Right atrium auricular region (tissue), 2 donors: ENCODE measurements at places on chromosomes 13 and 19. TPM values are rescaled to one million over a fixed set of nuclear protein-coding genes. Genes with fewer than 3 reads are reported as not detected.
A peak's percentile ranks its signal among the peaks of the same experiment; 100 is the strongest.

The SLITRK1 gene
- total RNA-seq, result not detected

The ZNF154 gene
- total RNA-seq, result 3.3 TPM

The RFPL4A gene
- not detected for total RNA-seq

DNA sequence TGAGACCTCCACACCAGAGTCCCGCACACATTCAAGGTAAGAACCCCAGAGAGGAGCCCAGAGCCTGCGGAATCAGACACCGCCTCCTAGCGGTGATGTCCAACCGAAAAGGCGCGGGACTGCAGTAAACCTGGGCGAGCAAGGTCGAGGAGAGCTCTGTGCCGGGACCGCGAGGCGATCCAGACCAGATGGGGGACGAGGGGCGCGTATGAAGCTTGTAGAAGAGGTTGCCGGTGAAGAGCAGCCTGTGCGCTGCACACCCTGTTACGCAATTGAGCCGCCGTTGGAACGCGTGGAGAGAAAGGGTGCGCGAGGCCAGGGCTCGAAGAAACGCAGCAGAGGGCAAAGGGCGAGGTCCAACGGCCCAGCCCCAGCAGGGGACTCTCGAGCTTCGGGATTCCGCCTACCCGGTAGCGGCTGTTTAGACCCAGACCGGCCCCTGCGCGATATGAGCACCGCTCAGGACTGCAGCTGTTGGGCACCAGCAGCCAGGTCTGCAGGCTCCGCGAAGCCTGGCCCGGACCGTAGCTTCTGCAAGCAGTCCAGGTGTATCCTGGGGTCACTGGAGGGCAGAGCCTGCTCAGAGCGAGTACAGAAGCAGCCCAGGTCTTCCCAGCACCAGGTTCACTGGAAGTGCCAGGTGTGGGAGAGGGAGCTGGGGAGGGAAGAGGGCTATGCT lies 65.9 kb upstream of the ZNF599 start:
- no peaks in the 10 kb centered on the region for H3K27me3 ChIP-seq
- no peak for DNase-seq
- peaks cover 29% of the 10 kb centered on the region for H3K4me1 ChIP-seq
- H3K36me3 ChIP-seq, result no peaks in the 10 kb centered on the region

GRCh38 chr13:43359536-43359935 lies 336.1 kb downstream of the DNAJC15 start:
- H3K27ac ChIP-seq, result no peak overlapping the region
- no peak overlapping the region for H3K4me3 ChIP-seq
- no peak for DNase-seq
- H3K4me1 ChIP-seq, result no peaks in the 10 kb centered on the region
- no peaks in the 10 kb centered on the region for H3K36me3 ChIP-seq

The SELENOV gene
- not detected for total RNA-seq

The ATP4B gene
- not detected for total RNA-seq

GRCh38 chr19:18613589-18614234 lies 1.0 kb downstream of the TMEM59L start:
- no peaks in the 10 kb centered on the region for H3K36me3 ChIP-seq
- H3K27ac ChIP-seq, result no peak overlapping the region
- peaks cover 30% of the 10 kb centered on the region for H3K4me1 ChIP-seq

The GAPDHS gene
- not detected for total RNA-seq

The STRN4 gene
- total RNA-seq, result 46.6 TPM

GRCh38 chr13:28245465-28245864 lies 107.1 kb downstream of the PAN3 start:
- no peak overlapping the region for H3K4me3 ChIP-seq
- no peak overlapping the region for H3K27ac ChIP-seq
- H3K36me3 ChIP-seq, result peaks cover 4% of the 10 kb centered on the region
- no peaks in the 10 kb centered on the region for H3K27me3 ChIP-seq

DNA sequence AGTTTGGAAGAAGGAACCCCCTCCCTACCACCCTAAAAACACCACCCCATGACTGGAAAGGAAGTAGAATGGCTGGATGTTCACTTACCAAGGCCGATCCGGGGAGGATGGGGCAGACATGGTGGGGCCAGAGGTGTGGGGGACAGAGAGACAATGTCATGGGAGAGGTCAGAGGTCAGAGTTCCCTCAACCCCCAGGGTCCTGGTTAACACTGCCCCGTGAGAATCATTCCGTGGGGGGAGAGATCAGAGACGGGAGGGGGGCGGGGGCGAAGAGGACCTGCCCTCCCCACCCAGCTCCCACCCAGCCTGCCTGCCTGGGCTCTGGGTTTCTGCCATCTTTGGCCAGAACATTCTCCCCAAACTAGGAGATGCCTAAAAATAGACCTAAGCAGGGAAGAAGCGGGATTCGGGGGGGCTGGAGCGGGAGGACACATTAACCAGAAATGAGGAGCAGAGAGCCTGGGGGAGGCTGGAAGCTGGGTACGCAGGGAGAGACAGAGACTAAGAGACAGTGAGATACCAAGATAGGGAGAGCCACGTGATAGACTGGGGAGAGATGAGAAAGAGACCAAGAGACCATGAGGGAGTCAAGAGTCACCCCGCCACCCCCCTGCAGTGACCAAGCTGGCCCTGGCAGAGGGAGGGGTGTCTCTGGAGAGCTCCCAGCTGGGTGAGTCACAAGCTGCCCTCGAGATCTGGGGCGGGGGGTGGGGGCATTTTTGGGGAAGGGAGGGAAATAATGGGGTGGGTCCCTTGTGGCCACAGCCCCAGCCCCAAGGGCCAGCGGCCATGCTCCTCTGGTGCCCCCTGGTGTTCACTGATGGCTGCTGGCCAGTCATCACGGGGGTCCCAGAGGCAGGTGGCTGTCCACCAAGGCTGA lies 6.1 kb upstream of the KANK2 start:
- DNase-seq, result peak; percentile 92
- H3K27ac ChIP-seq, result peak overlapping the region; percentile 96
- H3K4me1 ChIP-seq, result peaks cover 41% of the 10 kb centered on the region
- H3K27me3 ChIP-seq, result no peaks in the 10 kb centered on the region

DNA sequence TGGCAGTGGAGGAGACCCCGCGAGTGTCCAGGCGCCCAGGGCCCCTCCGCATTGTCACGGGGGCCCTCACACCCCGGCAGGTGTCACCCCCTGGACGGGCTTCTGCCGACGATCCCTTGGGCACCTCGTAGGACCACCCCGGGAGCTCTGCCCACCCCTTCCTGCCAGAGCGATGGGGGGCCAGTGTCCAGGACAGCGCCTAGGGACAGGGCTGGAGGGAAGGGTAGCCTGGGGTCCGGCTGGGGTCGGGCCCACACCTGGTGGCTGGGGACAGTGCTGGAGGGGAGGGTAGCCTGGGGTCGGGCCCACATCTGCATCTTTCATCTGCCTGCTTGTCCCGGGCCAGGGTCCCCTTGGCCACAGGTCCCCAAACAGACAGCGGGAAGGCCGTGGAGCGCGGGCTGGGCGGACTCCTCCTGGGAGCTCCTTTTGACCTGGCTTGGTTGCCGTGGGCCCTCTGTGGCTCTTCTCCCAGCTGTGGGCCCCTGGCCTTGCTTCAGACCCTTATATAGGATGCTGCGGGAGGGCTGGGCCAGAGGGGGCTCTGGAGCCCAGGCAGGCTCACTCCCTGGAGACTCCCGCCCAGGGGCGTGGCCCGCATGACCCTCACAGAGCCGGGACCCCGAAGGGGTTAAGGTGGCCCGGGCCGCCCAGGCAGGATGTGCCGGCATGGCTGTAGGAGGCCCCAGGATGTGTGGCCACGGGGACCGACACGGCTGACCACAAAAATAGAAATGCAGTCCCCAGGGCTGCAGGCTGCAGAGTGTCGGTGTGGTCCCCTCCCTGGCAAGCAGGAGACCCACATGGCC lies 74.1 kb upstream of the MCF2L start:
- H3K4me3 ChIP-seq, result peak overlapping the region; percentile 41
- H3K27ac ChIP-seq, result no peak overlapping the region
- DNase-seq, result no peak
- no peaks in the 10 kb centered on the region for H3K36me3 ChIP-seq

The FFAR2 gene
- total RNA-seq, result not detected

The TUBB4A gene
- 0.83 TPM for total RNA-seq

The PDCD2L gene
- 14.0 TPM for total RNA-seq

The GFY gene
- not detected for total RNA-seq

The DLEU7 gene
- total RNA-seq, result 0.31 TPM

The MYO1F gene
- total RNA-seq, result 4.4 TPM

DNA sequence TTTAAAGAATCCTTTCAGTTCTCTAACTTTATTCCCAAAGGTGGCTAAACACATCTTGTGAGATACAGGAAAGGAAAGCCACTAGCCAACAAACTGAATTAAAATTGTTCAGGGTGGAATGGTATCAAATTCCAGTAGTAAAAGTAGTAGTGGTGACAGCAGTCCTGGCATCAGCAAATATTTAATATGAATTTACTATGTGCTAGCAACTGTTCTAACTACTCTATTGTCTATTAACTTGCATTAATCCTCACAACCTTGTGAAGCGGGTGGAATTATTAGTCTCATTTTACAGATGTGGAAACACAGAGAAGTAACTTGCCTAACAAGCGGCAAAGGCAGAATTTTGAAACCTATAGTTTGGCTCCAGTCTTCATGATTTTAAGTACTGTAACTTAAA lies 130.1 kb downstream of the KLF12 start:
- H3K4me1 ChIP-seq, result peaks cover 5% of the 10 kb centered on the region
- no peak overlapping the region for H3K27ac ChIP-seq
- H3K36me3 ChIP-seq, result no peaks in the 10 kb centered on the region
- DNase-seq, result no peak

DNA sequence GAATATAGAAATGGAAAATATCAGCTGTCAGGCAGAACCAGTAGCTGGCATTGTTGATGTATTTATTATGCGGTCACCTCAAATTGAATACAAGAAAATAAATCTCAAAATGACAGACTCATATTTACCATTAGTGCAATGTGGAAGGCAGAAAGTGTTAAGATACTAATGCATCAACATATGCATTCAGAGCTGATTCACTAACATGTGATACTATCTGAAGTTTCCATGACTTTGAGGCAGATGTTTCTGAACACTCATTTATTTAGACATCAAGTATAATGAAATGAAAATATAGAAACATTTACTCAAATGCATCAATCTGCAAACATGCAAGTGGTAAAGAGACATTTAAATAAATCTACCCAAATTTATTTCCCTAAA lies 474.2 kb upstream of the SLC10A2 start:
- H3K27me3 ChIP-seq, result no peaks in the 10 kb centered on the region
- no peak overlapping the region for H3K27ac ChIP-seq
- no peaks in the 10 kb centered on the region for H3K4me1 ChIP-seq
- no peak overlapping the region for H3K4me3 ChIP-seq

DNA sequence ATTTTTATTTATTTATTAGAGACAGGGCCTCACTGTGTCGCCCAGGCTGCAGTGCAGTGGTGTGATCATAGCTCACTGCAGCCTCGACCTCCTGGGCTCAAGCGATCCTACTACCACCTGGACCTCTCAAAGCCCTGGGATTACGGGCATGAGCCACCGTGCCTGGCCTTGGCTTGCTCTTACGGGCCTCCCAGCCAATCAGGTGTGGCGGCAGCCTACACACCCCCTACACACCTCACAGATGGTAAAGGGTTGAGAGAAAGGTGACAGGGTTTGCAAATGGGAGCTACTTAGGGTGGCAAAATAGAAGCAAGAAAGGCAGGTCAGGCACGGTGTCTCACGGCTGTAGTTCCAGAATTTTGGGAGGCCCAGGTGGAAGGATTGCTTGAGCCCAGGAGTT lies 1.0 kb upstream of the ZBTB32 start:
- no peak overlapping the region for H3K27ac ChIP-seq
- no peaks in the 10 kb centered on the region for H3K27me3 ChIP-seq
- no peak for DNase-seq
- no peaks in the 10 kb centered on the region for H3K36me3 ChIP-seq
- H3K4me3 ChIP-seq, result no peak overlapping the region

GRCh38 chr19:29502581-29502850 lies 23.3 kb upstream of the VSTM2B start:
- H3K27me3 ChIP-seq, result no peaks in the 10 kb centered on the region
- no peaks in the 10 kb centered on the region for H3K36me3 ChIP-seq
- H3K27ac ChIP-seq, result no peak overlapping the region

GRCh38 chr13:30983431-30983830 lies 51.0 kb downstream of the TEX26 start:
- no peak overlapping the region for H3K27ac ChIP-seq
- H3K4me1 ChIP-seq, result no peaks in the 10 kb centered on the region
- DNase-seq, result no peak
- H3K4me3 ChIP-seq, result no peak overlapping the region
- H3K27me3 ChIP-seq, result no peaks in the 10 kb centered on the region
- no peaks in the 10 kb centered on the region for H3K36me3 ChIP-seq

- H3K36me3 ChIP-seq, result no peaks in the 10 kb centered on the region
- no peak for DNase-seq
- no peak overlapping the region for H3K27ac ChIP-seq
- no peaks in the 10 kb centered on the region for H3K4me1 ChIP-seq
- peaks cover 3% of the 10 kb centered on the region for H3K27me3 ChIP-seq
Observed at GRCh38 chr19:41740415-41741243, 14.7 kb upstream of the CEACAM6 start.

GRCh38 chr19:1512671-1513498 lies at the start of gene ADAMTSL5:
Gene ADAMTSL5 (minus strand): TSS chr19:1513019. CDS start chr19:1510943, 2,076 bp downstream.
- H3K27me3 ChIP-seq, result no peaks in the 10 kb centered on the region
- H3K4me1 ChIP-seq, result peaks cover 17% of the 10 kb centered on the region
- H3K27ac ChIP-seq, result peak within 1 kb of the TSS; percentile 87
- peak within 1 kb of the TSS; percentile 63 for H3K4me3 ChIP-seq
- no peak for DNase-seq

The MEF2B gene
- not detected for total RNA-seq

The PLVAP gene
- total RNA-seq, result 48.3 TPM

The ONECUT3 gene
- not detected for total RNA-seq

DNA sequence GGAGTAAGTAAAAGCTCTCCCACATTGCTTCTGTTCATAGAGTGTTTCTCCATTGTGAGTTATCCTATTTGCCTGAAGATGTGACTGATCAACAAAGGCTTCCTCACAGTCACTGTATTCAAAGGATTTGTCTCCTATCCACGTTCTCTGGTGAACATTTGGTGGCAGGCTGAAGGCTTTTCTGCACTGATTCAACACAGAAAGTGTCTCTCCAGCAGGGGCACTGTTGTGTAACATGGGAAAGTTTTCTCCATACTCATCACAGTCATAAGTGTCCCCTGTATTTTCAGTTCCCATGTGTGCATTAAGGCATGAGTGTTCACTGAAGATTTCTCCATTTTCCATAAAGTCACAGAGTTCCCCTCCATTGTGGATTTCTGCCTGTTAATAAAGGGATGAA lies 17.6 kb downstream of the ZNF121 start:
- no peaks in the 10 kb centered on the region for H3K27me3 ChIP-seq
- DNase-seq, result no peak
- no peak overlapping the region for H3K4me3 ChIP-seq
- peaks cover 73% of the 10 kb centered on the region for H3K36me3 ChIP-seq
- H3K4me1 ChIP-seq, result no peaks in the 10 kb centered on the region

- H3K27me3 ChIP-seq, result no peaks in the 10 kb centered on the region
- H3K27ac ChIP-seq, result no peak overlapping the region
- H3K4me1 ChIP-seq, result no peaks in the 10 kb centered on the region
- no peak for DNase-seq
- H3K4me3 ChIP-seq, result no peak overlapping the region
- H3K36me3 ChIP-seq, result no peaks in the 10 kb centered on the region
Observed at GRCh38 chr13:49587311-49587847, 2.0 kb upstream of the RCBTB1 start.

The CD177 gene
- 0.93 TPM for total RNA-seq
